Nucleus accumbens (tissue), 56 donors: ENCODE measurements at places on chromosomes 3 and 15.

DNA sequence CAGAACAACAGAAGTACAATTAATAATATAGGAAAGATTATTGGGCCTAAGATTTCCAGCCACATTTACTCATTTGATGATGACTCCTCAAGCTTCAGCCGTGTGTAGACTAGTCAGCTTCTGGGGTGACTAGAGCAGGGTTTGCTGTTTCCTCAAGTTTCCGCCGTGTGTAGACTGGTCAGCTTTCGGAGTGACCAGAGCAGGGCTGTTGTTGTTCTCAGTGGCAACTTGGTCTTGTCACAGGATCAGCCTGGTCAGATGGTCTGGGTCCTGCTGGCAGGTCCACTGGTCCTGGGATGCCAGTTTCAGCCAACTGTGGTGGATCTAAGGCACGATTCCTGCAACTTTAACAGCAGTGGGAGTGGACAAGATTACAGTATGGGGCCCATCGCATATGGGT, 21.8 kb upstream of the NOX5 start:
- DNase-seq = no peak

DNA sequence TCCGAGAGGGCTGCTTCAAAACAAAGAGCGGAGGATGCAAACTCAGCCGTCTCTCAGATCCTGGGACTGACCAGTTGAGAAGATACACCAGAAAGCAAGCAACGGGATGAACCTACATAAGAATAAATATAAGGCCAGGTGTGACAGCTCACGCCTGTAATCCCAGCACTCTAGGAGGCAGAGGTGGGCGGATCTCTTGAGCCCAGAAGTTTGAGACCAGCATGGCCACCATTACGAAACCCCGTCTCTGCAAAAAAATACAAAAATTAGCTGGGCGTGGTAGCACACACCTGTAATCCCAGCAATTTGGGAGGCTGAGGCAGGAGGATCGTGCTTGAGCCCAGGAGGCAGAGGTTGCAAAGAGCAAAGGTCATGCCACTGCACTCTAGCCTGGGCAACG, 31.7 kb downstream of the RBPMS2 start:
- DNase-seq = no peak

DNA sequence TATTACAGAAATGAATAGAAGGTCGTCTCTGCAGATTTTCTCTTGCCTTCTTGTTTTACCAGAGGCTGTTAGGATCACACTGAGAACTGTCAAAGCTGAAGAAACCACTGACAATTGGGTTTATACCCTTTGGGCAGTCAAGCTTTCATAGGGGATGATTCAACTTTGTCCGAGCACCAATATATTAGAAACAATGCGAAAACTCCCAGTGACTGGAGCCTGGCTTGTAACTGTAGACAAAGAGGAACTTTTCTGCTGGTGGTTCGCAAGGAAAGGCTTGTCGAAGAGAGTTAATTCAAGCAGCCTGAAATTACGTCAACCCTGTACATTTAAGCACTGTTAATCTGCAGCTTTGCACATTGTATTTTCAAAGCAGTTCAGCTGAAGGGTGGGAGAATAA, 193.2 kb upstream of the ZNF385D start:
- DNase-seq = no peak

DNA sequence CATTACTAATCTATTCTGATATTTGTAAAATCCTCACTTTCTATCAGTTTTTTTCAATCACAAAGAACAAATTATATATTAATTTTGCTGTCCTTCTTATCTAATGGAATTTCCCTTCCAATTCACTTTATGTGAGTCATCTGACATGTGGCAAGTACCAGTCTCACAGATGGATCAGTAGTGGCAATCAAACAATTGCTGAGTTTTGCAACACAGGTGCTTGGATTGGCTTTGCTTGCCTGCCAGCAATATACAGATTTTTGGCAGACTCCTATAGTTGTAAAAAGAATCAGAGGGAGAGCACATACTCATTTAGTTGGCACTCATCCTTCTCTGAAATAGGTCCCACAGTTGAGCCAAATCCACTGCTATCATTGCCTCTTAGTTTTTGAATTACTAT, 83.7 kb downstream of the BCHE start:
- no peak for DNase-seq

DNA sequence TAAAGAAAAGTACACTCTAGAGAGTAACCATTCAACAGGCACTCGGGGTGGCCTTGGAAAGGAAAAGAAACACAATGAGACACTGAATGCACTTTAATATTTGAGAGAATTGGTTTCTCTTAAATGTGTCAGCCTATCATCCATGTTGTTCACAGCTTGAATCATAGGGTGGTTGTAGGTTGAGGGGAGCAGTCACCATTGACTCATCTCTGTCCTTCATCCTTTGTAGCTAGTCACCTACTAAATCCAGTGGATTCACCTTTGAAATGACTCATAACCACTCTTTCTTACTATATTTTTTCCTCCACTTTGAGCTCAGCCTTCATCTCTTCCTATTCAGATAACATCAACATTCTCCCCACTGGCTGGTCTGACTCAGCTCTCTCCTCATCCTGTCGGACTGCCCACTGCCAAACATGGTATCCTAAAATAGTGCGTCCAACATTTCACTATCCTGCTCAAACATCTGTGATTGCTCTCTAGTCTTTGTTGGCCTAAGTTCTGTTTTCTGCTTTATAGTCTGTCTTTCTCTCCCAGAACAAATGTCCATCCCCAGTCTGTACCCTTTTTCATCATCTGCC, 182.7 kb upstream of the GADL1 start:
- DNase-seq = no peak

DNA sequence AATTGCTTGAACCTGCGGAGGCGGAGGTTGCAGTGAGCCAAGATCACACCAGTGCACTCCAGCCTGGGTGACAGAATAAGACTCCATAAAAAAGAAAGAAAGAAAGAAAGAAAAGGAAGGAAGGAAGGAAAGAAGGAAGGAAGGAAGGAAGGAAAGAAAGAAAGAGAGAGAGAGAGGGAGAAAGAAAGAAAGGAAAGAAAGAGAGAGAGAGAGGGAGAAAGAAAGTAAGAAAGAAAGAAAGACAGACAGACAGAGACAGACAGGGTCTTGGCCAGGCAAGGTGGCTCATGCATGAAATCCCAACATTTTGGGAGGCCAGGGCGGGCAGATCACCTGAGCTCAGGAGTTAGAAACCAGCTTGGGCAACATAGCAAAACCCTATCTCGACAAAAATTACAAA, 16.4 kb upstream of the DAG1 start:
- DNase-seq = no peak

DNA sequence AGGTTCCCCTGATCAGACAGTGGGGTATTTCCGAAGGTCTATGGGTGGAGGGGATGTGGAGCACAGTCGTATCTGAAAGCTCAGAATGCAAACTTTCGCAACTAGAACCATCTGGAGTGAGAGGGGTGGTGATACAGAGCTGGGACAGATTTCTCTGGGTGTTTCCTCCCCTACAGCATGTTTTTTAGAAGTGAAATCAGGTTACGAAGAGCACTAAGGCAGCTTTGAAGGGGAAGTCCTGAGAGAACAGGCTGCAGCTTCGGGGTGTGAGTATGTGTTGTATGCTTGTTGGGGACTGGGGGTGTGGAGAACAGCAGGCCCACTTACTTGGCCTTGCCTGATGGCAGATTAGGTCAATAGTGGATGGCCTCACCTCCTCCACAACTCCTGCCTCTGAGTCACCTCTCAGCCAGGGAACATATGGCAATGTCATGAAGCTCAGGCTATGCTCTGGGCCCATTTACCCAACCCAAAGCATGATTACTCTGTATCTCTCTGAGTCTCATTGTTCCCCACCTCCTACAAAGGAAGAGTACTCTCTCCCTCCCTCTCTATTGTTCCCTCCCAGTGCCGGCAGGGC, 107.2 kb upstream of the RASGRP1 start:
- no peak for DNase-seq

GRCh38 chr3:157502916-157503595, at the start of gene VEPH1:
Gene VEPH1, minus strand, starts transcription at chr3:157503416. Its CDS starts 8,067 bp downstream, at chr3:157495349.
- no peak for DNase-seq
